Esophagus squamous epithelium (tissue), 5 donors: ENCODE measurements at places on chromosomes 5 and 9. TPM values are rescaled to one million over a fixed set of nuclear protein-coding genes. Genes with fewer than 3 reads are reported as not detected.

DNA sequence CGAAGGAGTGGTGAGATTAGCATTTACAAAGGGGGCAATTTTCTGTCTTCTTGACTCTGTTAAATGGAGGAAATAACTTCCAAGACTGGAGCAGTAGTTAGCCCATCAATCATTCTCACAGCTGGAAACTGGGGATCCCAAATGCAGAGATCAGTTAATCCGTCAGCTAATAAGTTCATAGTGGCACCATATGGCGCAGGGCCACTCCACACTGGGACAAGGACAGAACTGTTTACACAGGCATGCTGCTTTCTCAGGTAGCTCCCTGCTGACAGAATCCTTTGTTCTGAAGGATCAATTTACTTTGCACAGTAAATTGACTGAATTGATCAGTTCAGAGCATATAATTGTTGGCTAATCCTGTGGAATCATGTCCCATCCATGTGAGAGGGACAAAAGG, 395.7 kb downstream of the TMEM161B start:
- no peak for DNase-seq

DNA sequence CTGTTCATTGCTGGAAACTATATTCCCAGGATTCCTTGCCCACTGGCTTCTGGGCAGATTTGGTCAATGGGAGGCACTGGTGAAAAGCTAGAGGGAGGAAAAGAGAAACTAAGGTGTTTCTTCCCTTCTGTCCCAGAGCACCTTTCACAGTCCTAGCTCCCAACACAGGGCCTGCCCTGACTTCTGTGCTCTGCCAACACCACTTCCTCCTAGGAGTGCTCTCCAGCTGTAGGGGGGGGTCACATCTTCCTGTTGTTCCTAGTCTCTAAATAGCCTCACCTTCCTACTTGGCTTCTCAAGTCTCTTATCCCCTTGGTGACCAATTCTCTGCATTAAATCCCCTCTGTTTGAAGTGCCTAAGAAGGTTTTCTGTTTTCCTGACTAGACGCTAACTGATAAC, 115.4 kb downstream of the ADRB2 start:
- DNase-seq: no peak

DNA sequence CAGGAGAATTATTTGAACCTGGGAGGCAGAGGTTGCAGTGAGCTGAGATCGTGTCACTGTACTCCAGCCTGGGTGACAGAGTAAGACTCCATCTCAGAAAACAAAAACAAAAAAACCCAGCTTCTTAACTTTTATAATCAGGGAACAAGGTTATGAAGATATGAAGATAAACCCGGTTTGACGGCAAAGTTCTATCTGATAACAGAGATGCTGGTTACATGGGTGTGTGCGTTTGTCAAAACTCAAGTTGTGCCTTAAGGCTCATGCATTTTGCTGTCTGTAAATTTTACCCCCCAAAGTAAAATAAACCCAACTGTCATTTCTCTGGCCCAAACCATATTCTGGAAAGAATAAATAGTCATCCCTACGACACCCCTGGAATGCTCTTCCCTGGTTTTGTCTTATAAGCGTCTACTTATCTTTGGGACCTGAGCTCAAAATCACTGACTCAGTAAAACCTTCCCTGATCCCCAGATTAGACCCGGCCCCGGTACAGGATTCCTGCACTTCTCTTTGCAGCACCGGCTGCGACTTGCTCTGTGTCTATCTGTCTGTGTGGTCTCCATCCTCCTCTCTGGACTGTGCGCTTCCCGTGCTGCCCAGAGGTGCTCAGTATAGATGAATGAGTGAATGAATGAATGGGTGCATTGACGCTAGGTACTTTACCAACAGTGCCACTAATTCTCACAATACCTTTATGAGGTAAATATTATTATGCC, 172.2 kb downstream of the DAB2IP start:
- no peak for DNase-seq

- no peak for DNase-seq
Observed at GRCh38 chr5:156543348-156544145, 216.6 kb downstream of the SGCD start.

DNA sequence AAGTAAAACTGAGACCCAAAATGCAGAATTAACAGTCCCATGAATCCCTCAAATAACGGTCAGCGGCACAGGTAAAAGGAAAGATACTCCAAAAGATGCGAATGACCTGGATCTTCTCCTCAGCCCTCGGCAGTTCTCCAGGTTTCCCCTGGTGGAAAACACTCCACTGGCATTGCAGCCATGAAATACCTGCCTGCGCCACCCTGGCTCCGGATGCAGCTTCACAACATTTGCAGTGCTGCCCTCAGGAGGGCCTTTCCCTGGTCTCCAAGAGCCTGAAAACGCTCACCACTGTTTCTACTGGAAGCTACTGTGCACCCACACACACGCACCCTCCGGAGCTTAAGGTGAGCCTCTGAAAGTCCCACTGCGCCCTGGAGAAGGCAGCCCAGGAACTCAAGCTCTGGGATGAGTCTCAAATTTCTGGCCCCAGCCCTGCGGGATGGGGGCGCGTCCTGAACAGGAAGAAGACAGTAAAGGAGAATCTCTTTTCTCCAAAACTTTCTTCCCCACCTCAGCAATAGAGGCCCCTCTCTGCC, 612 bp downstream of the UGT3A2 start:
- DNase-seq: no peak

DNA sequence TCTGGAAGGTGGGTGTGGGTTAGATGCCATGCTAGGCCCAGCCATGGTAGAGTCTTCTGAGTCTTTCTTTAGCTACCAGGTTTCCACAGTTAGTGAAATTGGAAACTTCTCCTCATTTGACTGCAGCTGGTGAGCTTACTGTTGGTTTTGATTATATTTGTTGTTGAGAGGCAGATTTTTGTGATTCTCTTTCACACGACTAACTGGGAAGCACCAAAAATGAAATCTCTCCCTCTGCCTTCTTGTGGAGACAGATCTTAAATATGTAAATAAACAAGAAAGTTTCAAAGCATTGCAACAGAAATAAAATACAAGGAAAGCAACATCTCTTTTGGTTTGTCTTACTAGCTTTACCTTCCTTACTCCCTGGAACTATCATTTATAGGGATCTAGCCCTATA, 122.2 kb downstream of the CEMIP2 start:
- no peak for DNase-seq

DNA sequence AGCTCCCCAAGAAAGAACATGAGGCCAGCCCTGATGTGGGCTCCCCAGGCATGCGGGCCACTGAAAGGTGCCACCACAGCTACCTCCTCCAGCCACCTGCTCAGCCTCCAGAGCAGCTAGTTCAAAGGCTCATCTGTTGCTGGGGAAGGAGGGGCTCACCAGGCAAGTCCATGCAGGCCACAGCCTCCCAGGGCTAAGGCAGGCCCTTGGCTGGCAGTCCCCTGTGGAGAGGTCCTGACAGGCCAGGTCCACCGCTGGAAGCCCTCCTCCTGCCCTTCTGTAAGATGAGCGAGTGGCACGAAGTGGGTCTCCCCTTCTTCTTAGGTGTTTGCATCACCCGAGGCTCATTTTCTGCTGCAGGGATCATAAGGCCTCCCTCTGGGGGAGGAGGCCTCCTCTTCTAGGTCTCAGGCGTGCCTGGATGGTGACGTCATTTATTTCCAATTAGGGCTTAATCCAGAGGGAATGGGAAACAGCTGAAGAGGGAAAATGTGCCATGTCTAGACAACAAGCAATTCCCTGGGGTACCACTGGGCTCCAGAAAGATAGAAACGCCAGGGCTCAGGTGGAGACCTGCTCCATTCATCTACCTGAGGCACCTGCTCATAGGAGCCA, 91.6 kb downstream of the CFAP90 start:
- no peak for DNase-seq

- DNase-seq: no peak
Observed at GRCh38 chr5:88552426-88552825, 283.8 kb upstream of the TMEM161B start.

DNA sequence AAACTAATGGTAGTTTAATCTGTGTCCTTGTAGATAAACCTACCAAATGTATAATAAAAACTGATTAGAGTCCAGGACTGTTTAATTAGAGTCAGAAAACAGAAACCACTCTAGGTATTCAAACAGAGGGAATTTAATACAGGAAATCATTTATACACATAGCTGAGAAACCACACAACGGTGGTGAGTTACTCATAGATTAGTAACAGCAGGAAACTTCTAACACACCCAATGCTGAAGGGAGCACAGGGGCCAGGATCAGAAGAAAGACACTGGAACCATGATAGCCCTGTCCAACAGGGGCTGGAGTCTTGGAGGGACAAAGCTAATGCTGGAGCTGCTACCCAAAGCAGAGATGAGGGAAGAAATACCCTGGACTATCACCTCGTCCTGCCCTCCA, 321.0 kb downstream of the ACTL7B start:
- no peak for DNase-seq

DNA sequence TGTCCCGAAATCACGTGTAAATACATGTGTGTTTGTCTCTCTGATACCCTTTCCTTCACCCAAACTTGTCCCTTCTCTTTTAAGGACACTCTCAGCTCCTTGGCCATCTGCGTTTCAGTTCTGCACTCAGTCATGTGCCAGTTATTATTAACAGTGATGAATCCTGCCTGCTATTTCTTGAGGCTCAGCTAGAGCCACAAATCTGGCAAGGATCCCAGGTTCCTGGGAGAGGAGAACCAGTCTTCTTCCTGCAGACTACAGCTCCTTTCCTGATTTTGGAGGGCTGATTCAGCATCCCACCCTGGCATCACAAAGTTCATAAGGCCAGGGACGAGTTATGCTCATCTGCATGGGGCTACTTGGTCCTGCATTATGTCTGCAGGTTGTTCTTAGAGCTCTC, 5.6 kb downstream of the MAMDC2 start:
- no peak for DNase-seq

DNA sequence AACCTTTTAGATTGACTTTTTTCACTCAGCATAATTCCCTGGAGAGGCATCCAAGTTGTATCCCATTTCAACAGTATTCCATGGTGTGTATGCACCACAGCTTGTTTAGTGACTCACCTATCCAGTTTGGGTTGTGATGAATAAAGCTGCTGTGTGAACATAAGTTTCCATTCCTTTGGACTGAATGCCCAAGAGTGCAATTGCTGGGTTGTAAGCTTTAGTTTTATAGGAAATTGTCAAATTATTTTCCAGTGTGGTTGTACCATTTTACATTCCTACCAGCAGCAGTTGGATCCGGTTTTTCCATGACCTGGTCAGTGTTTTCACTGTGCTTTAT, 60.9 kb upstream of the TMED7 start:
- DNase-seq: no peak

DNA sequence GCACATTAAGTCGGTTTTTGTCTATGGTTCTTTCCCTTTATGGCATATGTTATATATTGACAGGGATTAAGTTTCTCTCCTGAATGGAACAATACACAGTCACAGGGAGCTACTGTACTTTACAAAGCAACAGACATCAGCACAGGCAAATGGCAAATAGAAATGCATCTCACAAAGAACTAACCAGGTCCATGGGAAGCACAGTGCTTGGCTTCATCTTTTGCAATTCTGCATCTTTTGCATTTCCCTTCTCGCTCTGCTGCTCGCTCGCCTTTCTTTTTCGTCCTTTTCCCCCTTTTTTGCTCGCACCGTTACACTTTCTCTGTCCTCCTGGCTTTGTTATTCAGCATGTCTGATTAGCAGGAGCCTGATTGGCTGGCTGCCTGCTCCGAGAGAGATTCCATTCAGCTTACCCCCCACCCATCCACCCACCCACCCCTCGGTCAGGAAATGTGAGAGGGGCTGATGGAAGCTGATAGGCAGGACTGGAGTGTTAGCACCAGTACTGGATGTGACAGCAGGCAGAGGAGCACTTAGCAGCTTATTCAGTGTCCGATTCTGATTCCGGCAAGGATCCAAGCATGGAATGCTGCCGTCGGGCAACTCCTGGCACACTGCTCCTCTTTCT, at the start of gene ADAMTSL1:
ADAMTSL1 (plus strand) TSS at position 502 of the 628 bp plus-strand sequence; CDS start at position 582, 80 bp downstream.
- no peak for DNase-seq

- DNase-seq: no peak
Observed at GRCh38 chr9:61671276-61671973, 481.6 kb downstream of the SPATA31A7 start.

DNA sequence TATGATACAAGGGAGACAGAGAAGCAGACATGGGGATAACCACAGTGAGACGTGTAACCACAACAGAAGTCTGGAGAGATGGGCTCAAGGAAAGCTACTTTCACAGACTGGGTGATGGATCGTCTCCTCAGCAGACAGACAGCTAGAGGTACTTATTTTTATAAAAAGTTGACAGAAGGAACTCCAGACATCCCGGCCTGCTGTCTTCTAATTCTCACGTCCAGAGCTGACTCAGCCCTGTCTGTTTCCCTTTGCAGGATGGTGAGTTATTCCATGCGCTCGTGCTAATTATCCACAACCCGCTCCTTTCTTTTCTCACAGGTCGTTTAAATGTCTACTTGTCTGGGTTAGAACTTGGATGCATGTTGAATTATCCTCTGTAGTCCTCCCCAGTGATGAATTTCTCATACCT, 304.5 kb downstream of the CWC27 start:
- DNase-seq: no peak

- DNase-seq: no peak
Observed at GRCh38 chr9:133754187-133754586, 16.0 kb upstream of the SARDH start.

The SPINK5 gene
- 550 TPM for total RNA-seq

The SHOC1 gene
- total RNA-seq: not detected

The DDX4 gene
- total RNA-seq: not detected

The NPR3 gene
- total RNA-seq: 15.4 TPM
